Inflammatory macrophage treated with lipopolysaccharide for 1 hour (primary cell): ENCODE measurements at places on chromosomes 7 and 10.

DNA sequence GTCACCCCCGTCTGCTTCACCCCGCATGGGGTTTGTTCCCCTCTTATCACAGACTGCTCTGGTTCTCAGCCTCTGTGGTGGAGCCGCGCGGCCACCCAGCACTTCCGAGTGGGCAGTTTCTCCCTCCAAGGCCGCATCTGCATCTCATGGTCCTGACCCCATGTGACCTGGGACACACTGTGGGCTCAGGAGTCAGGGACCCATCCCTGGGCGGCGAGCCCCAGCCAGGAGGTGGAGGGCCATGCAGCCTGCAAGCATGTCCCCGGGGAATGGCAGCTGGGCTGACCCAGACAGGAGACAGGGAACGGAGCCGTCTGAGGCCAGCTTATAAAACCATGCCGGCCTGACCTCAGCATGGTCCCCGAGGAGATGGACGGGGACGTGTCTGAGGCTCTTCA is 25.2 kb upstream of the TTYH3 start:
- no peak for DNase-seq

GRCh38 chr7:65812281-65812680 is 60.6 kb upstream of the VKORC1L1 start:
- DNase-seq, result no peak

GRCh38 chr7:104552102-104552501 is 223.7 kb downstream of the LHFPL3 start:
- DNase-seq, result peak; percentile 29

GRCh38 chr7:90178679-90179278 is 24.5 kb downstream of the STEAP1 start:
- DNase-seq, result peak; percentile 70

DNA sequence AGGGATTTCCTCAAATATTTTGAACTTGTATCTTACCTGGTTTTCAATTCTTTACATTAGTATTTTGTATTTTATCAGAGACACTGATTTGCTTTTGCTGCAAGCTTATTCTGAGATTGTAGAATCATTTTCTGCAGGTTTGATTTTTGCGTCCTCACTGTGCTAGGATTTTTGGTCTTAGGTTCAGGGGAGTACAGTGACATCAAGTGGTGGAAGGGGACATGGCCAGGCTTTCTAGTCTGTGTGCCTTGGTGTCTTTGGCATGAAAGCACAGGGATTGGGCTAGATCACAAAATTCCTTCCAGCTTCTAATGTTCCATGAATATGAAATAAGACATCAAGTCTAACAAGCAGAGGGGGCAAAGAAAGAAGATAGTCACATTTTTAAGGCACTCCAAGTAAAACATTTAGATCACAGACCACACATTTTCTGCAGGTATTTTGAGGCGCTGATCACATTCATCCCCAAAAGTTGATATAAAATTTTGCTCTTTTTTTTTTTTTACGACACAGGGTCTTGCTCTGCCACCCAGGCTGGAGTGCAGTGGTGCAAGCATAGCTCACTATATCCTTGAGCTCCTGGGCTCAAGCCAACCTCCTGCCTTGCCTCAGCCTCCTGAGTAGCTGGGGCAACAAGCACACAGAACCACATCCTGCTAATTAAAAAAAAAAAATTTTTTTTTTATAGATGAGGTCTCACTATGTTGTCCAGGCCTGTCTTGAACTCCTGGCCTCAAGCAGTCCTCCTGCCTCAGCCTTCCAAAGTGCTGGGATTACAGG is 124.4 kb downstream of the PON1 start:
- DNase-seq, result no peak

GRCh38 chr10:528173-529165 is 161.0 kb downstream of the DIP2C start:
- DNase-seq, result no peak

DNA sequence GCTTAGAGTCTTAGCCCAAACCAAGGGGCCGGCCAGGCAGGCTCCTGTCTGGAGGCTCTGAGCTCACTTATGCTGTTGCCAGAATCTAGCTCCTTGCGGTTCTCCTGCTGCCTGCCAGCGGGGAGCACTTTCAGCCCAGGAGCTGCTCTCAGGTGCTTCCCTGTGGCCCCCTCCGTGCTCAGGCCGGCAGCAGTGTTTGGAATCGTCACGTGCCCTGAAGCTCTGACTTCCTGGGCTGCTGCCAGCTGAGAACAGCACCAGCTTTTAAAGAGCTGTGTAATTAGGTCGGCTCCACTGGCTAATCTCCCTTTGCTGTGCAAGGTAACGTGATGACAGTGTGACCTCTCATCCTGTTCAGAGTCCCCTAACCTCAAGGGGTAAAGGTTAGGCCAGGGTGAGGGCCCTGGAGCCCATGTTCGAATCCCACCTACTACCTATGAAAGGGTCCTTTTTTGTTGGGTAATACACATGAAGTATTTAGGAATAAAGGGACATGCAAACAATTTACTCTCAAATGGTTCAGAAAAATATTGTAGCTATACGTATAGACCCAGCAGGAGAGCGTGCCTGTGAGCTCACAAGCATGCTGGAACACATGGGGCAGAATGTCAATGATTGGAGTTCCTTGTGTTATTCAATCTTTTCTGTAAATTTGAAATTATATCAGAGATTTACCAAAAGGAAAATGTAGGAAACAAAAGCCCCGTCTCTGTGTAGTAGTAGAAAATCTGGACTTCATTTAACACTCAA is 16.6 kb downstream of the ZNF862 start:
- no peak for DNase-seq

GRCh38 chr10:110852255-110852896 is 19.4 kb upstream of the PDCD4 start:
- DNase-seq, result no peak

GRCh38 chr10:97425964-97426775 is at the start of gene PGAM1:
TSS of gene PGAM1 (plus strand) at chr10:97426191. CDS start at chr10:97426308, 117 bp downstream.
- peak; percentile 93 for DNase-seq

DNA sequence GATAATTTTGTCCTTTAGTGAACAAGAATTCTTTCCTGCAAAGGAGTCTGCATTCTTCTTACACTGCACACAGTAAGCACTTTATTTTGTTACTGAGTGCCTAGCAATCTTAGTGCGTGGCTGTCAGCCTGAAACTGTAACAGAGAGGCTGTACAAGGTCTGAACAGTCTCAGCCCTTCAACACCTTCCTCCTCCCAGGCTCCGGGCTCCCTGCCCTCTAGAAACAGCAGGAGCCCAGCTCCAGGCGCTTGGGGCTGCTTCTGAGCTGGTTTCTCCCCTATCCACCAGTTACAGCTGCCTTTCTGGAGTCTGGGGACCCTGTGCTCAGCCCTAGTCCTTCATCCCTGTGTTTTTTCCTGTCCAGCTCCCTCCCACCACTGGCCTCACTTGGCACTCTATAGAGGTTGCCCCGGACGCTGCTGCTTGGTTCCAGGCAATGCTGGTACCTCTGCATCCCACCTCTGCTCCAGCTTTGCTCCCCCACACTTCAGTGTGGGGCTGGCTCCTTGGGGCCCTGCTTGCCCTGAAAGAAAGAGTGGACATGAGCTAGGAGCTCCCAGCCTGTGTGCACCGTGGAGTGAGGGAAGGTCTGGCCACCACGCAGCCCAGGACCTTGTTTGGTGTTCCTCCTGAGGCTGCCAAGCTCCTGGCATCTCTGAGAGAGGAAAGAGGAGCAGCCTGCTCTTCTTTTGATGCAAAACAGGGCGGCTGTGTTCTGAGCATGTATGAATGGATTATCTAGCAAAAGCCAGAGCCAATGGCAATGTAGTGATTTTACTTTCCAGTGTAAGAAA is 251.2 kb upstream of the GRB10 start:
- no peak for DNase-seq

GRCh38 chr7:6422926-6423632 is 24.7 kb downstream of the DAGLB start:
- DNase-seq, result peak; percentile 58

GRCh38 chr7:25311346-25311745 is 83.1 kb upstream of the NPVF start:
- no peak for DNase-seq

GRCh38 chr7:47330561-47331178 is 251.2 kb downstream of the TNS3 start:
- DNase-seq, result no peak

- no peak for DNase-seq
Observed at GRCh38 chr10:106625751-106626150, 538.8 kb downstream of the SORCS1 start.

GRCh38 chr7:130673066-130673465 is 4.5 kb upstream of the COPG2 start:
- peak; percentile 25 for DNase-seq

DNA sequence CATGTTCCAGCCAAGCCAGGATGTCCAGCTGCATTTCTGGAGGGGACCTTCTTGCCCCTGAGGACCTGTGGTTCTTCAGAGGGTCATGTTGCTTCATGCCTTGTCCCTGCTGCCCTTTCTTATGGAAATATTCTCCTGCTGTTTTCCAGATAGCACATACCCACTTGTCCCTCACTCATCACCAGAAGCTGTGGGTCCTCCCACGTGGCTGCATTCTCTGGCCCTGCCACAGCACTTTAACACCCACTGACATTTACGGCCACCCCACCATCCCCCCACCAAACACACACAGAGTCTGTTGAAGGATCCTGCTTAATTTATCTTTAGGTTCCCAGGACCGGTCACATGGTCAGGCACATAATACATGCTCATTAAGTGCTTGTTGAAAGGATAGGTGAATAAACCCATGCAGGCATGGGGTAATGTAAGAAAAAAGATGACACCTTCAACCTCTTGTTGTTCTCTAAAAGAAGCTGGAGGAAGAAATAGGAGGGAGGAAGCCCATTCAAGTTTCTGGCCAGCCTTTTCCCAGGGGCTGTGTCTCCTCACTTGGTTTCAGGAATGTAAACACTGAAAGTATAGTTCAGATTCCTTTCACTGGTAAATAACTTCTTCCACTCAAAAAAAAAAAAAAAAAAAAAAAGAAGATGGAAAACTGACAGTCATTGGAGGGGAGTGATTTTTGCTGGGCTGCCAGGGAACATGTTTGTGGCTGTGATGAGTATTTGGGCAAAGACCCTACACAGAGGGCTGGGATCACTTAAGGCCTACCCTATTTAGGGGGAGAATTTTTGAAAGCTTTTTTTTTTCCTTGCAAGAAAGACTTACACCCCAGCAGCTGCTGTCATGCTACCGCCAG is 19.8 kb upstream of the BMPER start:
- DNase-seq, result no peak

DNA sequence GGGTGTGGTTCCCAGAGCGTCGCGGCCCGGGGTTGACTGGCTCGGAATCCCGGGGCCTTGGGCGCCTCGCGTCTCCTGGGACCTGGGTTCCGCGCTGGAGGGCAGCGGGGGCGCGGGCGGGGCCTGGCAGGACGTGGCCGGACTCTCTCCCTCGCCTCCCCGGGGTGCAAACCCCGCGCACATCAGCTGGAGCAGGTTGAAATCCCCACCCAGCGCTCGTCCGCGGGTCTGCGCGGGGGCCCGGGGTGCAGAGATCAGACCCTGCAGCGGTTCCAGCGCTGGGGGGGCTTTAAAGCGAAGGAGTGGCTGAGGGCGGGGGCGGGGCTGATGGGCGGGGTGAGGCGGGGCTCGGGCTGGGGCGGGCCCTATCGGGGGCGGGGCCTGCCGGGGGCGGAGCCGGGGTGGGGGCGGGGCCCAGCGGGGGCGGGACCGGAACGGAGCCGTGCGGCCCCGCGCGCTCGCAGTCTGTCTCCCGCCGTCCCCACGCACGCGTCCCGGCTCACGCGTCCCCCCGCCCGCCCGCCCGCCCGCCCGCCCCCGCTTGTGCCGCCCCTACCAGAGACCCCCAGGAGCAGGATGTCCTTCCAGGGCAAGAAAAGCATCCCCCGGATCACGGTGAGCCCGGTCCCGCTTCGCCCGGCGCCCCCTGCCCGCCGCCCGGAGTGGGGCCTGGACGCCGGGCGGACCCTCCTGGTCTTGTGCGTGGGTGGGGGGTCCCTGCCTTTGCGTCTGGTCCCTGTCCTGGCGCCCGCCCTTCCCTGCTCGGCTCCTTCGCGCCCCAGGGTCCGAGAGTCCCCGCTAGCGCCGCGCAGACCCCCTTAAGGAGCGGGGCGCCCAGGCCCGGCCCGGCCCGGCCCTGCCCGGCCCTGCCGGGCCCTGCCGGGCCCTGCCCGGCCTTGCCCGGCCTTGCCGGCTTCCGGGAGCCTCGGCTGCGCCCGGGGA is at the start of gene DPYSL4:
DPYSL4 (plus strand) TSS at position 461 of the 942 bp plus-strand sequence; CDS start at position 577, 116 bp downstream.
- peak; percentile 4 for DNase-seq

DNA sequence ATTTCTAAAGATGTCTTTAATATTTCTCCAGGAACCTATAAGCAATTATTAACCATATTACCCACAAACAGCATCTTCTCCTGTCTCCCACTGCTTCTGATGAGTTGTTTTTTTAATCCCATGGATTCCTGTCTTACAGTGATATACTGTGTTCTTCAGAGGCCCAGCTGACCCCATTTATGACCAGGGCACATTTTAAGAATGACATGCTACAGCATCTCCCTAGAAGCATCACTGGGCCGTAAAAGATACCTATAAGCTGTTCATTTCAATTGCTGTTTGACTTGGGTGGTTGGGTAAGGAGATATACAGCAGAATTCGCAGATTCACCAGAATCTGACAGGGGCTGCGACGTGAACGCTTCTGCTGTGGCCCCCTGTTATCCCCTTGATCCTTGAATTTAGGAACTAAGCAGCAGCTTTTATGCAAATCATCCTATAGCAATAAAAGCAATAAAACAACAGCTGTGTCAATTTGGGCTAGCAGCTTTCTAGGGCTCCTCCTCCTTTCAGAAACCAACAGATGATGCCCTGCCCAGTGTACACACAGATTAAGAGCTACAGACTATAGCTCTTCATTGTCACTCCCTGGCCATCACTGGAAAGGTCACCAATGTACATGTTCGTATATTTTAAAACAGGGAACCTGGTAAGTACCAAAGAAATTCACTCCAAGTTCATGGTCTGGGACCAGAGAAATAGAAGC is 86.8 kb downstream of the CPEB3 start:
- DNase-seq, result no peak

- peak; percentile 42 for DNase-seq
Observed at GRCh38 chr10:27345455-27345920, 104.9 kb upstream of the ACBD5 start.

DNA sequence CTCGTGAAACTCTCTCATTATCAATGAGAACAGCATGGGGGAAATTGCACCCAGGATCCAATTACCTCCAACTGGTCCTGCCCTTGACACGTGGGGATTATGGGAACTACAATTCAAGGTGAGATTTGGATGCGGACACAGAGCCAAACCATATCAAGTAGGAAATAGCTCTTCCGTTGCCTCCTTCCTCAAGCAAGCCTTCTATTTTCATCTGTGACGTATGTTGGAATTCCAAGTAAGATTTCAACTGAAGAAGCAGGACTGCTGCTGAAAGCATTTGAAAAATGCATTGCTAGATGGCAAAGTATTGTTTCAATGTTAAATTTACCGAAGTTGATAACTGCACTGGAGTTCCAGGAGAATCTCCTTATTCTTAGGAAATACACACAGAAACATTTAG is 178.1 kb upstream of the GALNT17 start:
- DNase-seq, result no peak

GRCh38 chr7:42692621-42693020 is 219.2 kb downstream of the C7orf25 start:
- no peak for DNase-seq

- no peak for DNase-seq
Observed at GRCh38 chr7:120421151-120421651, 148.2 kb downstream of the KCND2 start.

DNA sequence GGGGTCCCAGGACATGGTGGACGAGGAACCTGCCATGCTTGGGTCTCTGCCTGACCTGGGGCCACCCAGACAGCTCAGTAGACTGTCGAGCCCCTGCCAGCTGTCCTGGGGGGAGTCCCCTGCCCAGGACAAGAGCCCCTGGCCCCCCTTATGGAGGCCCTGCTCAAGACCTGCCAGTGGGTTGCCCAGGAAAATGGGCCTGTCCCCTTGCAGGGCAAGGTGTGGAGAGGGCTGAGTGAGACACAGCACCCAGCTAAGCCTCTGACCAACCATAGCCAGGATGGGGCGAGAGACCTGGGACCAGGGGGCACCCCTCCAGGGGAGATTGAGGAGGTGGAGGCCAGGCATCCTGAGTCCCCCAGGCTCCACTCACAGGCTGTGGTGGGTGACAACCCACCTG is 1.8 kb downstream of the FUOM start:
- DNase-seq, result no peak
